HTR-8/SVneo (cell line): ENCODE measurements at places on chromosomes 7 and 10.

- DNase-seq = no peak
Observed at GRCh38 chr10:21534604-21535493, 817 bp downstream of the MLLT10 start.

GRCh38 chr7:33137103-33137502 is 7.7 kb downstream of the BBS9 start:
- DNase-seq = no peak

DNA sequence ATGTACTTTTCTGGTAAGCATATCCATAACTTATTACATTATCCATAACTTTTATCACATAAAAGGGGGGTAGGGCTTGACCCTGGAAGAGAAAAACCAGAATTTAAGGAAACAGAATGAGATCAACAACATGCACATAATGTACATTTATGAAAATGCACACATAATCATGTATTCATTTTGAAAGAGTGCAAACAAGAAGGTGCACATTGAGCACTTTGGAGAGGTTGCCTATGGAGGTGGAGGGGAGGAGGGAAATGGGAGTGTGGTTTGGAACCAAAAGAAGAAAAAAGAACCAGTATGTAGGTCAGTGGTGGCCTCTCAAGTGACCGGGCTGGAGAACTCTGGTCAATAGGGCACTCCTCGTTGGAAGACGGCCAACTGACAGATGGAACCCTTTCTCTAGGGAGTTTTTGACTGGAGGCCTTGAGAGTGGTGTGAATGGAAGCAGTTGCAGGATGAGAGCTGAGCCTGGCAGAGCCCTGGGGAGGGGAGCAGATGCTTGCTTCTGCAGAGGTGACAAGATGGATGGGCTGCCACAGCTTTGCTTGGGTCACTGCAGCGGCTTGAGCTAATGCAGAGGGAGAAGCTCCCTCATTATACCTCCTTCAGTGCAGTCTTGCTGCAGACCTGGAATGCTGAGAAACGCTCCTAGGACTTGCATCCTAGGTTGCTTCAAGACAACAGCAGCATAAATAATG is 192.7 kb downstream of the SEC23IP start:
- DNase-seq = no peak

DNA sequence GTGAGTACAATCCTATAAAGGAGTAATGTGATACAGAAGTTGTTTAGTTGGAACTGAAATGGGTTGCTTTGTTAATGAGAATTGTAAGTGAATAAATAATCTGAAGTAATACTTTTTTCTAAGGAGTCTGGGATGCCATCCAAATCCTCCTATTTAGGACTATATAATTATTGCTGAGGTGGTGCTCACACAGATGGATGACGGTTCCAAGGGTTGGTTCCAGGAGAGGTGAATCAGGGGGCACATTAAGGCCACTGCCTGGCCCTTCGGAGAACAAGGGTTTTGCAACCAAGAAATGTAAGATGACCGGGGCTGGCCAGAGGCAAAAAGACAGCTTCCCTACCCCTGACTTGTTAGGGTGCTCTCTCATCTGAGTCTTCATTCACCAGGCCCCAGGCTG is 352.7 kb downstream of the PHTF2 start:
- DNase-seq = no peak

DNA sequence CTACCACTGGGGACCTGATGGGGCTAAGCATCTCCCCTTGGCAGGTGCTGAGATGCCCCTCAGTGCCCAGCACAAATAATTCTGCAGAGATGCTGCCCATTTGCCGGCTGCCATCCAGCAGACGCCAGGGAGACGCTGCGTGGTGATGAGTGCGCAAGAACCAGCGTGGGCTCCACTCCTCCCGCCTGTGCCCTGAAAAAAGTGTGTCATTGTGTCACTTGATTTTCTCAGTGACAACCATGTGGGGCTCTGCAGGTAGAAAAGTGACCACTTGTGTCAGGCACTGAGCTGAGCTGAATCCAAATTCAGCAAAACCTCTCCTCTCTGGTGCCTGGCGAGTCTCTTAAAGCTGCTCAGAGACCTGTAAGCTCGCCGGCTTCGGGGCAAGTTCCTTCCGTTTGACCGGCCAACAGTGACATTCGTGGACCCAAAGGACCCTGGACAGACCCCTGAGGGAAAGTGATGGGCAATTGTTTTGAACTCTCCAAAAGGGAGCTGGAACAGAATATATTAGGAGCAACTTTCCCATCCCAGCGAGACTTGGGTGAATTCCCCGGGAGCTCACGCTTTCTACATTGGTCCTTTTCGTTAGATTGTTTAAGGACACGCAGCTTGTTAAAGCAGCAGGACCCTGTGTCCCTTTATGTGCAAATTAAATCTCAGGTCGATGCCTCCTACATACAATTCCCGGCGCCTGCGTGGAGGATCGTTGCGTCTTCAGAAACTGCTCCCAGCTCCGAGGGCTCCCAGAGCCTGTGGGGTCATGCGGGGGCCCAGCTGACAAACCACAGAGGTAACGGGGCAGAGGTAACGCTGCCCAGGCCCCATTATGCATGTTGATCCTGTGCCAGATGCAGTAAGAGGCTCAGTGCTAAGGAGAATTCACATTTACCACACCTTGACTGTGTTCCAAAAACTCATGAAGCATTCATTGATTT is 332.7 kb downstream of the ADARB2 start:
- no peak for DNase-seq

DNA sequence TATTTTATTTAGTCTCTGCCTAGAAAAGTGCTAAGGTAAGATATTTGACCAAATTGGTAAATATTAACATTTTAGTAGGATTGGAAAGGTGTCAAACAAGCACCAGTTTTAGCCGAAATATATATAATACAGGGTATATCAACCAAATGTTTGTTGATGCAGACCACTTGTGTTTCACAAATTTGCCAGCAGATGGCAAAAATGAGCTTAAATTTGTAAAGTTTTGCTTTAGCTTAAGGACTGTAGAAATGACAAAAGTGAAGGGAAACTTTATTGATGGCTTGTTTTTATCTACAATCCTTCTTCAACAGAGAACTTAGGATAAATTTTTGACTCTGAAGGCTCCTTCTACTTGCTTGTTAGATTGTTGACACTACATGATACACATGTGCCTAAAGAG is 4.8 kb upstream of the POLR1F start:
- peak; percentile 9 for DNase-seq

GRCh38 chr10:56934515-56934914 is 573.5 kb upstream of the ZWINT start:
- DNase-seq = no peak

DNA sequence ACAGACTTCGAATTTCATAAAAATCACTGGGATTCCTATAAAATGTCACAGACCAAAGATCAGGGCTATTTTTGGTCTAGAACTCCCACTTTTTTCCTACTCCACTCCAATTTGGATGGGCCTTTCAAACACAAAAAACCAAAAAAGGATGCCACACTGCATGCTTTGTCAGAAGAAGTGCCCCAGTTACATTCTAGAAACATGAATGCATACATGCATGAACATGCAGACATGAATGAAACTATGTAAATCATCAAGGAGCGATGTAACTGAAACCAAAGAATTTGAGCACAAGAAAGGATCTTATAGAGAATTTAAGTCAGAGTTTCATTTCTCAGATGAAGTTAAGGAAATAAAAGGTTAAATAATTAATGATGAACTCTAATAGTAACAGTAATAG is 31.8 kb upstream of the FAM133B start:
- no peak for DNase-seq

GRCh38 chr10:125514206-125515162 is 168.5 kb downstream of the TEX36 start:
- no peak for DNase-seq

- DNase-seq = no peak
Observed at GRCh38 chr7:39099146-39099545, 121.4 kb downstream of the POU6F2 start.

GRCh38 chr7:41808541-41808940 is 105.7 kb upstream of the INHBA start:
- no peak for DNase-seq
